LNCaP clone FGC (cell line): ENCODE measurements at places on chromosomes 2 and 18.

DNA sequence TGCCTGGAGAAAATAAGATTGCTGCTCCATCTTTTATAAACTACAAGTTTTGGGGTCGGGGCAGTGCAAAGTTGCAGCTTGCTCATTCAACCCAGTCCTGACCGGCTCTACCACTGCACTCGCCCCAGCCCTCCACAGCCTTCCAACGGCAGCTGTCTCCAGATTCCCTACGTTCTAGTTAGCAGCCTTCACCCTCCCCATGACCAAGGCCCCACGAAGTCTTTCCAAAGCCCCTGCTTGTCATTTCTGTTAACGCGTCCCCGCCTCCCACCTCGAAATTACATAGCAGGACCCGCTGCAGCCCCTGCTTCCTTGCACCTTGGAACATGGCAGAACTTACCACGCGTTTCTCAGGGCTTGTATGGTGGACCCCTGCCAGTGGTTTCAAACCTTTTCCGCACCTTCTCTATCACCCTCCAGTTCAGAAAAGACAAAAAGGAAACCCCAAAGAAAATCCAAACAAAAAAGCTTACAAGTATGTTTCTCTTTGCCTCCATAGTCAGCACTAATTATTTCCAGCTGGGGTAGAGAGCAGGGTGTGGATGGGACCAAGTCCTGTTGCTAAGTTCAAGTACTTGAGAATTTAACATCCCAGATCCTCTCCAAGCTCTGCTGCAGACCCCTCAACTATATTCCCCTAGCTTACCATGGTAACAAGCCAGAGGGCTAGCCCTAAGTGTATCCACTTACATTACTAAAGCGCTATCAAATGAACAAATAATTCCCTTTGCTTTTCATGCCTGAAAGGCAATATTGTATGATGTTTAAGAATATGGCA lies 161.5 kb downstream of the TGIF1 start:
- no peak for DNase-seq

DNA sequence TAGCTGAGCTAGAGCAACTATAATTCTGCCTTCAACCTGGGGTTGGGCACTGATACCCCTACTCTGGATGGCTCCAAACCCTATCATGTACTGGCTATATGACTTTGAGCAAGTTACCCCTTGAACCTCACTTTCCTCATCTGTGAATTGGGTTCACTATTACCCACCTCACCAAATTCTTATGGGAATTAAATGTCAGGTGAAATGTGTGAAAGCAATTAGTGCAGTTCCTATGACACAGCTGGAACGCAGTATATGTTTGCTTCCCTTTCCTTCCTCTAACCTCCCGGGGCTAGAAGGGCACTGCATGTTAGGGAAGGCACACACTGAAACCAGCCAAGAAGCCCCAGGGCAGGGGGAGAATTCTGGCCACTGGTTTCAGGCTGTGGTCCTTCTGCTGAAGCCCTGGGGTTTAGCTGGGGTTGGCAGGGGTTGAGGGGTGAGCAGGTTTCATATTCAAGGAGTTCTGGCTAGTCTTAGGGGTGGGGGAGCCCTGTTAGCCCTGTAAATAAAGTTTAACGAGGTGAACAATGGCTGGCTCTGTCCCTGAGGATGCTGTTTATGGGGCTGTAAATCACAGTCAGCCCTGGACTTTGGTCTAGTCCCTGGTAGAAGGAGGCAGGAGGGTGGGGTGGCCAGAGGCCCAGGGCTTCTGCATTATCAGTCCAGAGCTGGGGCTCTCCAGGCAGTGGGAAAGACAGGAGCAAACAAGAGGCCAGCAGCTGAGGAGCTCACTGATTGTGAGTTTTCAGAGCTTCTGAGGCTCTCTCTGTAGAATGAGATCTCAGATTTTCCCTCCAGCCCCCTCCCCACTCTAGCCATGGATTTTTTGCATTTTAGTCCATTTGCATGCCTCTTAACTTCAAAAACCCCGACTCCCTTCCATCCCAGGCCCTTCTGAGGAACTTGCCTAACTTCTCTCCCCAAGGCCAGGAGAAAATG lies 8.0 kb downstream of the PKDCC start:
- peak; percentile 39 for DNase-seq

DNA sequence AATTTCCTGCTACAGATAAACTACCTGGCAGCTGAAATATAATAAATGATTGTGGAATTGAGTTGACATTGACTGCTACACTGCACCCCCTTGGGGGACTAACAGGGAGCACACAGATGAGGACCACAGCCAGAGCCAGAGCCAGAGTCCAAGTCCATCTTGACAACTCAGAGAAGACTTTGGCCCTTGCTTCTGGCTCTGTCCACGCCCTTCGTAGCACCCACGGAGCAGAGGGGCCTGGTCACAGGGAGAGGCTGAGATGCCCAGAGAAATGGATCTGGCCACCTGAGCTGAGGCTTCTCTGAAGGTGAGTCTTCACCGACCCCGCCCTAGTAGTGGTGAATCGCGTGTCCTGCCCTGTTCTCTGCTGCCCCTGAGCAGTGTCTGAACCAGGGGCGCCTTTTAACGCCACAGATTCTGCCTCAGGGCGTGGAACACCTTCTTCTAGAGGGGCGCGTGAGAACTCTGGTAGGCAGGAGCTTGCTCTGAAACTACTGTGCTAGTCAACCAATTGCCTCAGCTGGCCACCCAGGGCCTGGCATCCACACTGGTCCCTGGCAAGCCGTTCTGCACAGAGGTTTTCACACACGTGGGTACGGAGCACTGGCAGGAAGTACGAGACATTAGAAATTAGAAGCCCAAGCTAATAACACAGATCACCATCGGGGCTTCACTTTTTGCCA lies 35.7 kb upstream of the MAT2A start:
- DNase-seq, result no peak

DNA sequence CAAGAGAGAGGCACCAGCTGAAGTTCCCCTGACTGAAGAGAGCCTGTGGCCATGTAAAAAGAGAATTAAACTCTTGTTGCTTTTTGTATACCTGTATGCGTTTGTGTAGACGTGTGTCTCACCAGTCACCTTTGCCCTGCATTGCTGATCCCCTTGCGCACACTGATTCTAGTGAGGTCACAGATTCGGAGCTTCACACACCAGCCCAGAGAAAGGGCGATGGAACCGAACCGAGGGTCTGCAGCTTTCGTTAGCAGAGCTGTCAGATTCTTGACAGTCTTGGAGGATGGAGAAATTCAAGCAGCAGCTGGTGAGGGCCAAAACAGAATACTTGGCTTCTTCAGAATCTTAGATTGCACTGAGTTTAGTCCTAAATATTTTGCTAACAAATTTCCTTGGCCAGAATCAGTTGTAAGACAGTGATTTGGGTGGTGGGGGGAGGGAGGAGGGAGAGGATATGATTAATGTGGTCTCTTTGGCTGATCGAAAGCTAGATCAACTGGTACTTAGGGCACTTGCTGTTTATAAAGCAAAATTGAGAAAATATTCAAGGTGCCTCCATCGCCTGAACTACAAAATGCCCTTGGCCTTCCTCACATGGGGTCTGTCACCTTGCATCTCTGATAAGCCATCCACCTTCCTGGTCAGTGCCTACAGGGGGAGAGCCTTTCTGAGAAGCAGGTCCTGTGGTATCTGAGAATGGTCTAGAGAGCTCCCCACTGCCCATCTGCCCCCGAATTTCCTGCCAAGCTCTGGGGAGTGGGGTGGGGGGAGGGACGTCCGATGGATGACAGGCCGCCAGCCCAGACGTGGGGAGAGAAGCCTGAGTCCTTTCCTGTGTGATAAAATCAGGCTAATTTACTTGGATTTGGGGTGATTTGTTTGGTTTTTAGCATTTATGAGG lies 123.5 kb downstream of the CABLES1 start:
- no peak for DNase-seq

DNA sequence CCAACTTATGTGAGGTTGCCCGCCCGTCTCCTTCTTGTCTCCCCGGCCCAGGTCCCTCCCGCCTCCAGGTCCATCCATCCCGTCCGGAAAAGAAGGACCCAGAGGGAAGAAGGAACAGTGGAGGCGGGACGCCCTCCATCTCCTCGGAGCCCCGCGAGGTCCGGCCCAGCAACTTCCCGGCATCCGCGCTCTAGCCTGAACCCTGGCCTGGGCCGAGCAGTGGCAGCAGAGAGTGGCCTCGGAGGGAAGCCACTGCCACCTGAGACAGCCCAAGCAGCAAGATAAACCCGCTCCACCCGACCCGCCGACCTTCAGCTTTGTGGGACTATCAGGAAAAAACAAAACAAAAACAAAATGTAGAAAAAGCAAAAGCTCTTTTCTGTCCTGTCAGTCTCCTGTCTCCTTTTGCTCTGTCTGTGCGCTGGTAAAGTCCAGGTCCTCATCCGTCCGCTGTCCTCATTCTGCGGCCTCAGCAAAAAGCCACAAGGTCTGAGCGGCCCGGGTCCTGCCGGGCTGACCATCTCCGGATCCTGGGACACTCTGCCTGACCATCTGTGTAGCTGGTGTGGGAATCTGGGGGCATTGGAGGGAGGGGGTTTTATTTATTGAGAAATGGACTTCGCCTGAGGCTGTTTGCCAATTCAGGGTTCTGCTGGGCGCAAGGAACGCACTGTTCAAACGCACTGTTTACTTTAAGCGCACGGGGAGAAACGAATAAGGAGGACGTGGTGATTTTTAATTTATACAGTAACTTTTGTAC lies 3.1 kb downstream of the DLX1 start:
- peak; percentile 62 for DNase-seq

GRCh38 chr2:75153221-75153620 lies 46.1 kb downstream of the TACR1 start:
- DNase-seq, result peak; percentile 94

DNA sequence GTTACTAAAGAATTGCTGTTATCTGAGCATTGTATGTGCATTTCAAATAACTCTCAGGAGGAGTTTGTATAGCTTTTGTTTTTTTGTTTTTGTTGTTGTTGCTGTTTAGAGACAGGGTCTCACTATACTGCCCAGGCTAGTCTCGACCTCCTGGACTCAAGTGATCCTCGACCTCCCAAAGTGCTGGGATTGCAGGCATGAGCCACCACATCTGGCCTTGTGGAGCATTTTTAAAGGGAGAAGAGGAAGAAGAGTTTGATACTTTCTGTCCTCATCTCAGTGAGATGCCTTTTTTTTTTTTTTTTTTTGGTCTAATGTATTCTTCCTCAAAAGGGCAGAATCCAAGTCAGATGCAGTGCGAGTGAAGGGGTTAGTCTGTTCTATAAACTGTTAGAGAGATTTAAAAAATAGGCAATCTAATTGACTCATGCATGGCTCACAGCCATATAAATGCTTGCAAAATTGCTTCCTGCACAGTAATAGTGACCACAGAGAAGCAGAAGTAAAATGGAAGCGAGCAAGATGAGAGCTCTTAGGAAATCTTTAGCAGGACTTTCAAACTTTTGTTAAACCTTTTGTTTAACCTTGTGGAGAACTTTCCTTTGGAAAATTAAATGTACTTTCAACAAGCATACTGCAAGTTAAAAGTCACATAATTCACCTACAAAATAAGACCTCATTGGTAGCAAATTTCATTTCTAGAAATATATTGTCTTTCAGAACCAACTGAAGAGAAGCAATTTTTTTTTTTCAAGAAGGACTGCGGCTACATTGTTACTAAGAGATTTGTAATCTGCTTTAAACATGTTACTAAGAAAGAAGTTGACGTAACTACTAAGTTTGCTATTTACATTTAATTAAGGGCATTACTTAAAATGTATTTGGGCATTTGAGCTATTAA lies 52.3 kb upstream of the ROCK1 start:
- DNase-seq, result no peak

- DNase-seq, result no peak
These were observed 8.8 kb upstream of the MBD2 start for GRCh38 chr18:54233228-54233625.

DNA sequence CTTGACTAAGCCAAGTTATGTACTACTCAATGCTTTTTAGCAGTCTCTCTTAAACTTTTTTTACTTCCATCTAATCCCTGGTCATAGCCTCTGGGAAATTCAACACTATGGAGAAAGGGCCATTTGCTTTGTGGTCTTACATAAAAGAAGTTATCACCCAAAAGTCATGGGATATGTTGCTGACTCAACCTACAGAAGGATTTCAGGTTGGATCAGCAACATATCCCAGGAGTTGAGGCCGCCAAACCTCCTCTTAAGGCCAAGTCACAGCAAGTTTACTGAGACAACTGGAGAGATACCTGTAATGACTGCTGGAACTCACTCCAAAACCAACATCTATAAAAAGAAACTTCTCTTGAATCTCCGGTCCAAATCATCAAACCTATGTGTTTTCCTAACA lies 141.1 kb downstream of the IRS1 start:
- DNase-seq, result peak; percentile 74

- DNase-seq, result peak; percentile 19
These were observed 19.4 kb upstream of the ZSWIM2 start for GRCh38 chr2:186868344-186868743.

DNA sequence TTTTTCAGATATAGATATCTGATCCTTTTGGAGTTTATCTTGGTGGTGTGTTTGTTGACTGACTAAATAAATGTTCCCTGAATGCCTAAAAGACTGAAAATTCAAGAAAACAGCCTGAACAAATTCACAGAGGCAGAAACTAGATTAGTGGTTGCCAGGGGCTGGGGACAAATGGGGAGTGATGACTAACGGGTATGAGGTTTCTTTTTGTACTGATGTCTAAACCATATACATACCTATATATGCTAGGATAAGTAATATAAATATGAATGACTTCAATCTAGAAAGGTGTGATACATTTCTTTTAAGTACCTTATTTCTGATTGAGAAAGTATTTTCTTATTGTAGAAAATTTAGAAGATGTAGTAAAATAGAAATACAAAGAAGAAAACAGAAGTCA lies 176.9 kb upstream of the PGAP1 start:
- no peak for DNase-seq

GRCh38 chr2:45607701-45608100 lies 3.4 kb downstream of the SRBD1 start:
- no peak for DNase-seq

DNA sequence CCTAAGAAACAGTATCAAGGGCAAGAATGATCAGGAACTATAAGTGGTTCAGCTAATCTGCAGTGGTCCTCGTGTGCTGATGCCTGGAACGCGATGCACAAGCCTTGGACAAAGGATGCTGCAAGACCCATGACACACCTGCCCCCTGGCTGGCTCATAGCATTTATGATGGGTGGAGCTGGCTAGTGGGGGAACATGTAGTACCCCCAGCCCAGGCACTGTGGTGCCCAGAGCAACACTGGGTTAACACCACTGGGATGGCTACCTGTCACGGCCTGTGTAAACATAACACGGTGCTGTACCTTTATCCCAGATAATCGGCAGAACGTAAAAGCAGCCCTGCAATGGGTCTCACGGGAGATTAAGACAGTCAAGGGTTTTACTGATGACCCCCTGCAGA lies 60.3 kb upstream of the PEX13 start:
- no peak for DNase-seq

GRCh38 chr2:178128836-178129630 lies 16.8 kb downstream of the RBM45 start:
- no peak for DNase-seq

- DNase-seq, result no peak
These were observed 120.4 kb downstream of the ACKR3 start for GRCh38 chr2:236689981-236690380.

DNA sequence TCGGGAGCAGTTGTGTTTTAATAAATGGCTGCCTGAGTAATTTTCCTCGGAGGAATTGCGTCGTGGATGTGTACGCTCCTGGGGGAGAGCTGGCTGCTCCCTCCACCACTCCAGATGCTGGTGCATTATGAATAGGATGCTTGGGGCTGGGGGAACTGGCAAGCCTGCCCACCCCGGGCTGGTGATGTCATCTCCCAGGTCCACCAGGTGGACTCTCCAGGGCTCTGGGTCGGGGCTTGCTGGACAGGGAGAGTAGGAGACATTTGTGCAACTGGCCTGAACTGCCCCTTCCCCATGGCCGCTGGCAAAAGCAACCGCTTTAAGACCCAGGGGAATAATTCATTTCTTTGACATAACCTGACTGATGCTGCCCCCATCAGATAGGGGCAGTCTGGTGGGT lies 158.7 kb downstream of the KLHL29 start:
- DNase-seq, result no peak

GRCh38 chr2:96923810-96924774 lies 54.2 kb upstream of the SEMA4C start:
- no peak for DNase-seq
